ENCODE measurements at places on chromosomes 16 and 17.

DNA sequence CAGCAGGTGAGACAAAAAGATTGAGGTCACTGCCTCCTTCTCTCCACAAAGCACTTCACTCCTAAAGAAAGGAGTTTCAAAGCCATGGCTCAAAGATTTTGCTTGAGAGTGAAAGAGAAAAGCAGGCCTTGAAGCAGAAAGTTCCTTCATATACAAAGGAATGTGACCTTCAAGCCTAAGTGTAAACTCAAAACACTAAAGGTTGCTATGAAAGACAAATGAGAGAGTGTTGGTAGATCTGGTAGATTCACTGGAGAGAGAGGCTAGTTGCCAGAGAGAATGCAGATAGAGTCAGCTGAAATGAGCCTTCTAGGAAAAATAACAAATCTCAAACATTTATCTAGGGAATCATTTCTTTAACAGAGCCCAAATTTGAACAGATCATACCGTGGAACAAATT is 305.2 kb downstream of the CDH8 start:
- DNase-seq: no peak

DNA sequence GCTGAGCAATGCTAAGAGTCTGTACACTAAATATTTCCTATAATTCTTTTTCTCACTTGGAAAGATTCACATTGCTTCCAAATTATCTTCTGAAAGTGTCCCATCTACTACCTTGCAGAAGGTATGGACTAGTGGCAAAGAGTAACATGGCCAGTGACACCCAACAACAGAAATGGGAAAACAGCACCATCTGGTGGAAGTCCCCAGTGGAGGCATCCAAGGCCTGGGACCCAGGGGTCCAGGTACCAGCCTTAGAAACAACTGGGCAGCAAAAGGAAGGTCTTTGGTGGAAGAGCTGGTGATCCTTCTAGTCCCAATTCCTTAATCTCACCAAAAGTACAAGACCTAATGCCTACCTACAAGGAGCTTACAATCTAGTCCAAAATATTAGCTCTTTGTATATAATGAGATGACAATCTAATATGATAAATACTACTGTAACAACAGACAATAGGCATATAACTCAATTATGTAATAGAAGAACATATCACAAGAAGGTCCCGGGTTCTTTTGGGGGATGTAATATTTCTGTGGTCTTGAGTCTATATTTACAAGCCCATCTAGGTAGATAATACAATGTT is 55.3 kb downstream of the SKAP1 start:
- no peak for DNase-seq

- DNase-seq: peak; percentile 24
These were observed 11.4 kb downstream of the CHST4 start for GRCh38 chr16:71537643-71538042.

- DNase-seq: no peak
These were observed 5.3 kb upstream of the KRT37 start for GRCh38 chr17:41429667-41430066.

DNA sequence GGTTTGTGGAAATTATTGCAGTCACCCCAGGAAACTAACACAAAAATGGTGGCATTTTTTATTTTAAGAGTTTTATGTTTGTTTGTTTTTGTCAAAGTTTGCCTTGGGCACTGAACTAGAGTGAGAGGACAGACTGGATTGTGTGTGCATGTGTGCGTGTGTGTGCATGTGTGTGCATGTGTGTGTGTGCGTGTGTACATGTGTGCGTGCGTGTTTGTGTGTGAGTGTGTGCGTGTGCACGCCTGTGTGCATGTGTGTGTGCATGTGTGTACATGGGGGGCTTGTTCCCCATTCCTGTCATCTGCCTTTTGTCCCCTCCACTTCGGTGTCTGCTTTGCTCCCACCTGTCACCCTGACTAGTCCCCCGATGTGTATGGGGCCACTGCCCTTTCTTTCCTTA is 32.5 kb downstream of the MGAT5B start:
- DNase-seq: no peak

GRCh38 chr17:5531085-5531418 is 44.7 kb downstream of the MIS12 start:
- DNase-seq: no peak

- DNase-seq: no peak
These were observed 88.1 kb downstream of the ADCY9 start for GRCh38 chr16:4028144-4028543.

DNA sequence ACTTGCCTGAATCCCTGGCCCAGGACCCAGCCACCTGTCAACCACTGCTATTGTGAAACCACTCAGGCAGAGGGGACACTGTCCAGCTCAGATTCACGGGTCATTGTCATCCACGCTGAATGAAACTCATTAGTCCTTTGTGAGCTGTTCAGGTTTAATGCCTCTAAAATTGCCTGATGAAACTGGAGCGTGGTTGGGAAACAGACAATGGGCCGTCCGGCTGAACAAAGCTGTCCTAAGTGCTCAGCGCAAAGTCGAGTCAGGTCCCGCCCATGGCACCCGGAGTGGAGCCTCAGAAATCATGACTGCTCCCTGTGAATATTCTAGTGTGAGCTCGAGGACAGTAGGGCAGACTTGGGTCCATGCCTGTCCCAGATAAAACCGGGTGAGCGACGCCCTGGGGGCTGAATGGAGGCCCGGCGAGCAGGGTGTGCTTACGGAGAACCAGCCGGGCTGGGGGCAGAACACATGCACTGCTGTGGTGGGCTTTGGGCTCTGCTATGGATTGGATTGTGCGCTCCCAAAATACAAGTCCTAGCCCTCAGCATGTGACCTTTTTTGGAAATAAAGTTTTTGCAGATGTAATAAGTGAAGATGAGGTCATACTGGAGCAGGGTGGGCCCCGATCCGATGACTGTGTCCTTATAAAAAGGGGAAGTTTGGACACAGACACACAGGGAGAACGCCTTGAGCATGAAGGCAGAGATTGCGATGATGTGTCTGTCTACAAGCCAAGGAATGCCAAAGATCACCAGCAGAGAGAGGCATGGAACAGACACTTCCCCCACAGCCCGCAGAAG is 12.9 kb upstream of the CMIP start:
- peak; percentile 89 for DNase-seq

Data from fibroblast of lung (primary cell).